ENCODE measurements at places on chromosomes 12 and 14. TPM values are rescaled to one million over a fixed set of nuclear protein-coding genes. Genes with fewer than 3 reads are reported as not detected.
A peak's percentile ranks its signal among the peaks of the same experiment; 100 is the strongest.

- DNase-seq, result peak; percentile 20
These were observed 51.8 kb downstream of the PRIMA1 start for GRCh38 chr14:93736378-93737014.

DNA sequence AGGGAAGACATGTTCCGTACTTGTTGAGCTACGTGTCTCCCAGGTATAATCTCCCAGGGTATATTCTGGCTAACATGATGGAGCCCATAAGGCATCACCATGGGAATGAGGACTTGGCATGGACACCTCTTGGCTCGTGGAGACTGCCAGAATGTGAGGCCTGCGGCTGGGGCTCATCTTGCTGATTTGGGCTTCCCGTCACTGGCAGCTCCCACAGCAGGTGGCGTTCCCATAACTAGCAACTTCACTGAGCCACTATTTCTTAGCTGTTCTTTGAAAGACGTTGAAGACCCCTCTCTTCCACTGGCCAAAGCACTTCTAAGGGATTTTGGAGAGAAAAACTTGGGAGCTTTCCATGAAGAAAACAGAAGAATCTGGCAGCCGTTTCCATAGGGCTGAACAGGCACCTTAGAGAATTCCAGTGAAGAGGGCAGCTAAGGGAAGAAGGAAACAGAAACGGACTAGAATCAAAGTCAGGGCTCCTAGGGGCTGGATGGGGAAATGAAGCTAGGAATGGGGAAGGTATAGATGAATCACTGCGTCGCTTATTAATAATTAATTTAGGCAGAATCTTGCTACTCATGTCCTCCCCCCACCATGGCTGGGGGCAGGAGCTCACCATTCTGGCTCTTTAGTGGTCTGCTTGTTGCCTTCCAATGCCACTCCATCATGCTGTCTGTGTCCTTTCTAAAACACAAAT is 39.7 kb upstream of the FOS start:
- DNase-seq, result no peak

- DNase-seq, result no peak
These were observed 183.4 kb upstream of the NRXN3 start for GRCh38 chr14:77986773-77987172.

- DNase-seq, result no peak
These were observed 45.3 kb upstream of the MBIP start for GRCh38 chr14:36365766-36366165.

GRCh38 chr12:31929027-31929526 is 30.1 kb upstream of the RESF1 start:
- no peak for DNase-seq

GRCh38 chr14:100777818-100778525 is 47.9 kb upstream of the MEG3 start:
- no peak for DNase-seq

DNA sequence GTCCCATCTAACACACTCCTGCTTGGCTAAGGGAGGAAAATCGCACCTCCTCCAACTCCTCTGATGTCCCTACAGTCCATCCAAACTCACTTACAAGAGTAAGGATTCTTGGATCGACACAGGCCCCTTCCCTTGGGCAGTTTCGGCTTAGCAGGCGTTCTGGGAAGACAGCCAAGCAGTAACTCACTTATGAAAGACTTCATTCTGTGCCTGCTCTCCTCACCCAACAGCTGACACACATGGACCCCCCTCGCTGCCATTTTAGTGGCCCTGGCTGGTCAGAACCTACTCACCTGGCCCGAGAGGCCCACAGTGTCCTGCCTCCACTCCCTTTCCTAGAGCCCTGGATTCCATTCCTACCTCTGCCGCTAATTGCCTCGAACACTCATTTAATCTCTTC is 52.3 kb upstream of the BCL2L14 start:
- no peak for DNase-seq

KRT71 gene
- total RNA-seq, result not detected

DNA sequence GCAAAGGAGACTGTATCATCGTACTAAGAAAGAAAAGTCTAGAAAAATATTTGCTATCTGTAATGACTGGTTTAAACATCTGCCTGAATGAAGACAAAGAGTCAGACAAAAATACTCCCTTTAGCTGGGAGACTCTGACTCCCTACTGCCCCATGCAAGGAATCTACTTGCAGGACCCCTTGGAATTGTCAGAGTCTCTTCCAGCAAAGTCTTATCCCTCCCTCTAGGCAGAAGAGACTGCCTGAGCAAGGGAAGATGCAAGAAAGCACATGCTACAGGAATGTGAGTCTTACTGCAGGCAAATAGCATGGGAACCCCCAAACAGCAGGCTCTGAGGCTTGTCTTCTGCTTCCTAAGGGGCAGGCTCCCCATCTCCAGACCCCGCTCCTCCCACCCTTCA is 154.0 kb downstream of the KCNA5 start:
- no peak for DNase-seq

DNA sequence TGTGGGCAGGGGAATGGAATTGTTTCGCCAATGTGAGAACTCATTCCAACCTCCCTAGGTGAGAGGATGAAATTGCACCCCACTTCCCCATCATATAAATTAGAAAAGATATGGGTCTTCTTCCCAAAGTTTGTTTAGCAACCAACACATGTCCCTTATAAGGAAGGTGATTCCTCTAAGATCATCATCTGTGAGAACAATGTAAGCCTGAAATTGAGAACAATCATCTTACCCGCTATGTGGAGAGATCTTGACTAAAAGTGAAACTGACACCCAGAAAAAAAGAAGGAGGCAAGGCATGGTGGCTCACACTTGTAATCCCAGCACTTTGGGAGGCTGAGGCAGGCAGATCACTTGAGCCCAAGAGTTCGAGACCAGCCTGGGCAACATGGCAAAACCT is 173.2 kb upstream of the HMGA2 start:
- DNase-seq, result no peak

GRCh38 chr12:3718100-3718499 is 34.8 kb downstream of the CRACR2A start:
- no peak for DNase-seq

DNA sequence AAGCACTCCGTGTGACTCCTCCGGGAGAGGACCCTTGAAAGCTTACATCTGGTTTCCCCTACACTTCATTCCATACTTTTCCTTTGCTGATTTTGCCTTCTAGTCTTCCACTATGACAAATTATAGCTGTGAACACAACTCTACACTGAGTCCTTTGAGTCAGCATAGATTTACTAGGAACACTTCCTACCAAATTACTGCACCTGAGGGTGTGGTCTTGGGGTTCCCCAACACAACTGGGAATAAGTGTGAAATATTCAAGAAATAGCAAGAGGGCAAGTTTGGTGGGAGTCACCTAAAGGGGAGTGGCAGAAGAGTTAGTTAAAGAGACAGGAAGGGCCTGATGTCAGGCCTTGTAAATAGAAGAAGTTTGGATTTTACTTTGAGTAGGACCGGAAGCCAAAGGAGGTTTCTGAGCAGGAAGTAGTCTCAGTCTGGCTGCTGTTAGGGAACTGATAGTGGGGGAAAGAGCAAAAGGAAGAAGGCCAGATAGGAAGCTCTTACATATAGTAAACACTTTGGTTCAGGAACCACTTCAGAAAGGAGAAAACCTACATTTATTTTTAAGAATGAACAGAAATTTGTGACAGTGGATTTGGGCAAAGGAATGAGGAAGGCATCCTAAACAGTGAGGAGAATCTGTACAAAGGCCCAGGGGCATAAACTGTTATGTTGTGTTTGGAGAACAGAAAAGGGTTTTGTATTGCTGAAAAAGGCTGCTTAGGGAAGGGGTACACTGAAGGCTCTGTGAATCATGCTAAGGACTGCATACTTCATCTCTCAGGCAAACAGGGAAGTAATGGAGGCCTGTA is 14.2 kb downstream of the SEL1L start:
- DNase-seq, result no peak

BBOF1 gene
- 1.0 TPM for total RNA-seq

GRCh38 chr12:62659453-62660295 is 193.0 kb downstream of the MON2 start:
- DNase-seq, result no peak

- no peak for DNase-seq
These were observed 72.8 kb downstream of the PITPNM2 start for GRCh38 chr12:123078120-123078465.

CAPZA3 gene
- not detected for total RNA-seq

HOXC4 gene
- 1.6 TPM for total RNA-seq

GPX2 gene
- total RNA-seq, result not detected

DNA sequence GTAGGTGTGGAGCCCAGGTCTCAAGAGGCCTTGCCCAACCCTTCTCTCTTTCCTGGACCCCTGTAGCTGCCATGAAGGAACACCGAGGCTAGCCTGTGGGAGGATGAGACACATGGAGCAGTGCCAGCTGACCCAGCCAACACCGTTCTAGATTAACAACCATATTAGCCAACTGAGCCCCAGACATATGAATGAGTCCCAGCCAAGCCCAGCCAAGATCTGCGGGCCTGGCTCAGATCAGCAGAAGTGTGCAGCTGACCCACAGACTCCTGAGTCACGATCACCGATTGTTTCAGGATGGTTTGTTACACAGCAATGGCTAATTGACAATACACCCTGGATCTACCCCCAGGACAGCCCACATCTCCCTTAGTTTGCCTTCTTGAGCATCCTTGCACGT is 82.1 kb downstream of the NTF3 start:
- DNase-seq, result no peak

GRCh38 chr12:116217045-116217735 is 60.3 kb downstream of the MED13L start:
- no peak for DNase-seq

DNA sequence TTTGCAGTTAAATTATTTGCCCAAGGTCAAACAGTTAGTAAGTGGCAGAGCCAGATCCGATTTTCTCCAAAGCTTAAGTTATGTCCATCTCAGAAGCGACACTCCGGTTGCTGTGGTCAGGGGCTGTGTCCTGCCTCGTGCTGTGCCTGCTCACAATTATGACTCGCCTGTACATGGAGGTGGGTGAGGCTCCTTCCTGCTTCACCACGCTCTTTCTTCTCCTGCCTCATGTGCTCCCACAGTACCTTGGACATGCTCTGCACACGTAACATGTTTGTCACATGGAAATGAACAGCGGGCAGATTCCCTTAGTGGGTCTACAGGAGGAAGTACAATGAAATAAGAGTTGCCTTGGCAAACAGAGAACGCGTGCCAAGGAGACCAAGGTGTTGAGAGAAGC is 62.2 kb upstream of the CCND2 start:
- no peak for DNase-seq
